NCI-H1105 (cell line): ENCODE measurements at places on chromosomes 6 and 20.

DNA sequence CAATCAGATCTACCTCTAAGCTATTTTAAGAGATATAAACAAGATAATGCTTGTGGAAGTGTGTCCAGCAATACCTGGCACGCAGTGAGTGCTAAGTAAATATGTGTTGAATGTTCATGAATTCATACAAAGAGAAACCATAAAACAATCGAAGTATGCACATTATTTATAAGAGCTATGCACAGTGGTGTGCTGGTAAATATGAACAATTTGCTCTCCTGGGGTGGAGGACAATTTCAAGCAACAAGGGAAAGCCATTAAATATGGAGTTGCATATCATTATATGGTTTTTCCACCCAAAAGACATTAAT lies 526.6 kb upstream of the MARCKS start:
- no peak for DNase-seq

DNA sequence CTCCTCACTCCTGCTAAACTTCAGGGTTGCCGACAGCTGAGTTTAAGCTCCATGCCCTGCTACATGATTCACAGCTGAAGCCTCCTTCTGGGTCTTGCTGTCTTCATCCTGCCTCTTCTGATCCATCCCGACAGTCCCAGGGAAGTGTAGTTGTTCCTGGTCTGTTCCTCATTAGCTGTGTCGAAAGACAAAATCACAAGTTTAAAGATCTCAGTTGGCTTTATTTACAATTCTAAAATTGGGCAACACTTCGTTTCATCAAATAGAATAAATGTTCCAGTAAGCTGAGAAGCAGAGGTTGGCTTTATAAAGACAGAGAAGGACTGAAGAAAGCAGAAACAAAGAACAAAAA lies 4.1 kb upstream of the SLC2A10 start:
- no peak for DNase-seq

DNA sequence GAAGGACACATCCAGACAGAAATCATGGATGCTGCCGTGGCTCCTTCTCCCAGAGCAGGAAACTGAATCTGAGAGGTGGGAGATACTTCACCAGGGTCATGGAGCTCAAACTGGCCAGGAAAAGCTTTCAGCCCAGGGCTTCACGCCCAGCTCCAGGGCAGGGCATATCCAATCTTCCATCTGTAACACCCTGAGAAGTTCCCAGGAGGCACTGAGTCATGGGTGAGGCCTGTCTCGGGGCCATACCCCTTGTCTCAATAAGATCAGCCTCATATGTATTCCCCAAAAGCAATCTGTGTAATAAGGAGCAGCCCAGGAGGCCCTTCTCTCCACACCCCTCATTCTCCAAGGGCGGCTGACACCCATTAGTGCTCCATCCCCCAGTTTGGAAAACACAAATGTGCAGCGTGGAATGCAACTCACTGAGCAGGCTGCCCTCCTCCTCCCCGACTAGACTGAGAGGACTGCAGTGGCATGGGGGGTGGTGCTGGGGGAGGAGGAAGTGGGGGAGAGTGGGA lies 439.3 kb upstream of the SULF2 start:
- DNase-seq = no peak

DNA sequence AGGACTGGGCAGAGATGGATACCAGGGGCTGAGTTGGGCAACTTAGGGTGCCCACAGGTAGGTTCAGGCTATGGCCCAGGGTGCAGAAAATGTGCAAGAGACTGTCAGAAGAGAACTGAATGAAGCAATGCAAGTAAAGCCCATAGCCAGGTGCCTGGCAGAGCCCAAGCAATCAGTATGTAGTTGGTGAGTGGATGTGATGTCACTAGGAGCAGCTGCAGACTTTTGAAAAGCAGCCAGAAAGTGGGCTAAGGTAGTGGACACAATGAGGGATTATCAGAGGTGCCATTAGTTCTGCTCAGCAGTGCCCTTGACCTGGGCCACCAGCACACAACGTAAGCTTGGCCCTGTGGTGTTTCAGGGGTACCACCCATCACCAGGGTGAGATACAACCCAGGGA lies 135.3 kb downstream of the SOBP start:
- DNase-seq = peak; percentile 31

GRCh38 chr6:89037141-89037900 lies 43.2 kb upstream of the PNRC1 start:
- DNase-seq = no peak
